Retinal pigment epithelial cell (primary cell): ENCODE measurements at places on chromosomes 12 and 14.

DNA sequence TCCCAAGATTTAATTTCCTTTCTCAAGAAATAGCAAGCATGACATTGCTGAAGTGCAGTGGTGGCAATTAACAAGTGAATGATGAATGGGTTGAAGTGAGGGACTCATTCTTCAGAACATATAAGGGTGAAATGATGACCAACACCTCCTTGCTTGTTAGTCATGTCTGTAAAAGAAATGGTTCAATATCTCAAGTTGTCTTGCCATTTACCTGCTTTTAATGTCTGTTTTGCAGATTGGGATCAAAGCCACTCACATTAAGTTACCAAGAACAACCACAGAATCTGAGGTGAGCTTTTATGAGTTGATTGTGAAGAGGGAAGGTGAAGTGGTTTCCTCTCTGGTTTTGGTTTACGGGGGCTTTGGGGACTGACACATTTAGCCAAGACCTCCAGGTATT is 24.1 kb downstream of the MTHFD1 start:
- no peak for DNase-seq

- DNase-seq, result peak; percentile 0
These were observed 253.8 kb downstream of the RMST start for GRCh38 chr12:97716356-97716755.

GRCh38 chr14:20601522-20601921 is 10.3 kb upstream of the RNASE12 start:
- DNase-seq, result no peak

DNA sequence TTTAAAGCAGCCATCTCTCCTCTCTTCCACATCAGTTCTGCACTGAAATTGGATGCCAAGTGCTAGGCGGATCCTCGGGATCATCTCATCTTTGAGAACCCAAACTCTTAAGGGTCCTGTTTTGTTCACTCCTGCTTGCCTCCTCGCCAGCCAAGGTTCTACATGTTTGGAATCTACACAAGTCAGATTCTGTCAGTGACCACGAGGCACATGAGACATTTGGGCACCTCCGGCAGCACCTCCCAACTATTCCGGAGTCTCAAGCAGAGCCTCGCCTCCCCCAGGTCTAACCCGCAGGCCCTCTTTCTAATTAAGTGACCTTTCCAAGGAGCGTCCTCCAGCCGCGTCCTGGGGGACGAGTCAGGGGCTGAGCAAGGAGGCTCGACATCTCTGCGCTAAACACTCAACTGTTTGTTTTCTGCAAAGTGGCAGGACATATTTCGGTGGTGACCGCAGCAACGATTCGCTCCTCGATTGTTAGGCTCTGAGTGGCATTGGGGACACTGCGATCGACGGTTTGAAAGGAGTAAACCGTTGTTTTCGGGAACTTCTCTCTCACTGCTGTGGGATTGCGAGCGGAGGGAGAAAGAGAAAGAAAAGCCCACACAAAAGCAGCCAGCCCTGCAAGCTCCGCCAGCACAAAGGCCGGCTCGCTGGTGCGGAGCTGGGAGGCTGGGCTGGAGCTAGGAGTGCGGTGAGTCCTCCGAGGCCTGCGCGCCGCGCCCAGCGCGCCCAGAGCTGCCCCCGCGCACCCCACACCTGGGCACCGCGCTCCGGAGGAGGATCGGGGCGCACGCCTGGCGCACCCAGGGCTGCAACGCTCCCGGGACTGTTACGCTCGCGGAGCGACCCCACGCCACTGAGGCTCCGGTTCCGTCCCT is 640 bp downstream of the ARMH4 start:
- no peak for DNase-seq

DNA sequence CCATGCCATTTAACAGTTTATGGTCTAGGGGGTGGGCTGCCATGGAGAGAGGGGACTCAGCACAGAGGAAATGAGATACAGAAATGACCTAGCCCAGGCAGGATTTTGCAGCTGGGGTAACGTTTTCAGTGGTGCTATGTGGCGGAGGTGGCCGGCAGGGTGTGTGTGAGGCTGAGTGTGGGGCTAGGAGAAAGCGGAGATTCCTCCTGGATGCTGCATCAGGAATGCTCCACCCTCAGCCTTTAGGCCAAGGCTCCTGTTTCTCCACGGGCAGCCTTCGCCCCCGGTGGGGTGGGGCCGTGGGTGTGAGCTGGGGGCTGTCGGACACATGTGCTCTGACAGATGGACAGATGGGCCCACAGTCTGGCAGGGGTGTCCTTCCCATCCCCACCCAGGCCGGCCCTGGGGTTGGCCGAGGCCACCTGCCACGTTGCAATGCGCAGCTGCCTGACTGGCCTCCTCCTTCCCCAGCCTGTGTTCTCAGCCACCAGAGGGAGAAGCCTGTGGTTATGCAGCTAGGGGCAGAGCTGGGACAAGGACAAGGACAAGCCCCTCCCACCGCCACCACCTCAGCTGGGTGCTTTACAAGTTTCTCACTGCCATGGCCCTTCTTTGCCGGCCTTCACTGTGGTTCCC is 44.3 kb downstream of the TEAD4 start:
- no peak for DNase-seq

DNA sequence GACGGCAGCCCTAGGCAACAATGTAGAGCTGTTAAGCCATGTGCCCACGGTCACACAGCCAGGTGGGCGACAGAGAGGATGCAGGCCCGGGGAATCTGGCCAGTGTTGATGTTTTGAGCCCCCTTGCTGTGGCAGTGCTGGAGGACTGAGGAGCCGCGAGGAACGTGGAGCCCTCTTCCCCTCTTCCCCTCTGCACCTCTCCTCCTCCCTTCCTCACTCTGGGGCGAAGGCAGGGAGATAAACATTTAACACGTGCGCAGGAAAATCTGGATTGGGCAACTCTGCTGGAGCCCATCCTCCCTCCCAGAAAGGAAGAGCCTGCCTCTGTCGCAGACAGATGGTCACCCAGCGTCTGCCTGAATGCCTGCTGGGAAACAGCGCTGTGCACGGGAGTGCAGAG is 376.8 kb downstream of the FUT8 start:
- no peak for DNase-seq

GRCh38 chr12:47276621-47277309 is 197.0 kb upstream of the AMIGO2 start:
- DNase-seq, result peak; percentile 55
